ENCODE measurements at places on chromosomes 13 and 19.

GRCh38 chr13:23622985-23623384 is 52.8 kb downstream of the TNFRSF19 start:
- DNase-seq: no peak

GRCh38 chr13:73038064-73038463 is 20.7 kb upstream of the KLF5 start:
- no peak for DNase-seq

DNA sequence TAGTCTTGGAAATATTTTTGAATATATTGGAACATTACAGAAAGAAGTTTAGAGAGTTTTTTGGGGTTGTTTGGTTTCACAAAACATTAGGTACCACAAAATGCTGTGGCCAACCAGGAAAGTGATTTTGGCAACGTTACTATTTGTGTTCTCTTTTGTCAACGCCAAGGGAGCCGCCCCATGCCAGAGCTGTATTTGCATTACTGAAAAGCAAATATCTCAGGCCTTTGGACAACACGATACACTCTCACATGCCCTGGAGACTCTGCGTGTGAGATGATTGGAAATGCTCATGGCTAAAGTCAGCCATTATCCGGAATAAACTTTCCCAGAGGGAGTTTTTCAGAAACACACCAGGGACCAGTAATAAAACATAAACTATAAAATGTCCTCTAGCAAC is 324.6 kb downstream of the SHISA2 start:
- no peak for DNase-seq

DNA sequence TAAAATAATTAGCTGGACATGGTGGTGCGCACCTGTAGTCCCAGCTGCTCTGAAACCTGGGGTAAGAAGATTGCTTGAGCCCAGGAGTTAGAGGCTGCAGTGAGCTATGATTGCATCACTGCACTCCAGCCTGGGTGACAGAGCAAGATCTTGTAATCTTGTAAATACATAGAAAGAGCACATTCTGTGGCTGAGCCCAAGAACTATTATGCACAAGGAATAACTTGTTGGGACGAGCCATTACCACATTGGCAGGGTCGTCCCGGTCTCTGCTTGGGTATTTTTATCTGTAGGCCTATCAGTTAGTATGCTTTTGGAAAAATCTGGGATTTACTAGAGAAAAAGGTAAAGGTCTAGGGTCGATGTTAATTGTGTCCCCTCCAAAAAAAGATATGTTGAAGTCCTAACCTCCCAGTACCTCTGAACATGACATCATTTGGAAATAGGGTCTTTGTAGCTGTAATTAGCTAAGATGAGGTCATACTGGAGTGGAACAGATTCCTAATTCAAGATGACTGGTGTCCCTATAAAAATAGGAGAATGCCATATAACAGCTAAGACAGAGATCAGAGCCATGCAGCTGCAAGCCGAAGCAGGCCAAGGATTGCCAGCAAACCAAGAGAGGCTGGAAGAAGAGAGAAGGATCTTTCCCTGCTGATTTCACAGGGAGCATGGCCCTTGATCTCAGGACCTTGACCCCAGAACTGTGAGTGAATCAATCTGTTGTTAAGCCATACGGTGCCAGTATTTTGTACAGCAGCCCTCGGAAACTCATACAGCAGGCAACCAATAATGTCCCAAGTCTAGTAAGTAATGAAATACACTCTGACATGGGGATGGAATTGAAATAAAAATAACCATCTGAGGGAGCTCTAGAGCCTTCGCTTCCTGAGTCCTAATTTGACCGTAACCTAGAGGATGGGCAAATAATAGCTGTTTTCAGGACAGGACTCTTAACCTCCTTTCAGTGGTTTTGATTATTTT is 77.0 kb downstream of the TM9SF2 start:
- DNase-seq: no peak

DNA sequence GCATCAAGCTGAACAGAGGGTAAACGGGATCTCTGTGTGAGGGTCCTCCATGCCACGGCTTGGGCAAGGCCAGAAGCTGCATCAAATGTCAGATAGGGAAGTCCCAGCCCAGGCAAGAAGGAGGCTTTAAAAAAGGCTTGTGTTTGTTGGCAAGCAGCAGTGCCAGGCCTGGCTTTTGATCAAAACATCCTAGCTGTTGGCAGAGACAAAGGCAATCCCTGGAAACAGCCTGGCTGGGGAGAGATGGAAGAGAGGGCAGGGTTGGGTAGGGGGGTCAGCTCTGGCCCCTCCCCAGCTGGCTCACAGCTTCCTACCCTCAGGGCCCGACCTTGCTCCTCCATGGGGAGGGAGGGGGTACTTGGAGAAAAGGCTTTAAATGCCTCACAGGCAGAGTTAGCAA is 61.8 kb upstream of the KCTD15 start:
- DNase-seq: no peak

Measured in activated CD4-positive, alpha-beta T cell treated with anti-CD3 and anti-CD28 coated beads, Interleukin-2, amount 50 U/mL, for 48 hours (primary cell).